Non-pigmented ciliary epithelial cell (primary cell): ENCODE measurements at places on chromosomes 11 and 22.

- no peak for DNase-seq
These were observed 89.5 kb downstream of the RNF169 start for GRCh38 chr11:74838188-74838587.

GRCh38 chr22:32355760-32356159 is 1.9 kb upstream of the RFPL3 start:
- DNase-seq = no peak

DNA sequence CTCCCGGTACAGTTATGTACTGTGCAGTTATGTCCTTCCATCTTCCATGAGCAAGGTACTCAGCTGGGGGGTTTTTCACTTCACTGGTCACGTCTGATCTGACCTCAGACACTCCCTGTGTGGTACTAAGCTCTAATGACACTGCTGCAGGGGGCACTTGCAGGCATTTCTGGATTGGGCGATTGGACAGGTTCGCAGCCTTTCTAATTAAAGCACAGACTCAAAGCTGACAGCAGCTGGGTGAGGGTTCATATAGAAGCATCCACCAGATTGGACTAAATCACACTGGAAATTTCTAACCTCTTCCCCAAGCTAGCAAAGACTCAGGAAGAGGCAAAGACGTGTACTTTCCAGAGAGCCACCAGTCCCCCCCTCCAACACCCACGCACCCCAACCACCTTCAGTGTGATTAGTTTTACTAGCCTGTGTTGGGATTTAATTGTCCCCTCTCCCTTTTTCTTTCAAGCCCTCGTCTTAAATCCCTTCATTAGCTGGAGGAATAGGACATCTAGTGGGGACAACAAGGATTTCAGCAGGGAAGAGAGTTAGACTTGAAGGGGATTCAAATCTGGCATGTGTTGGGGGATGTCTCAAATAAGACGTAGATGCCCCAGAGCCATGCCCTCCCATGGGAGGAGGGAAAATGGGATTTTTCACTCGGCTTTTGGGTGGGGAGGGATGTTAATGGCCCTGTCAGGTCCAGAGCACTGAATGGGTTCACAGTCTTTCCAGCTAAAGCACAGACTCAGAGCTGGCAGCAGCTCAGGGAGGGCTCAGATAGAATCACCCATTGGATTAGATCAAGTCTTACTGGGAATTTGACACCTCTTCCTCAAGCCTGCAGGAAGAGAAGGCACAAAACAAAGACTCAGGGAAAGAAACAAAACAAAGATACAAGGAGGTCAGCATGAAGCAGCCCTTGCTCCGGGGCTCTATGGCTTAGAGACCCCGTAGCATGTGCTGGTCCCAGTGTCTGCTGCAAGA is 10.9 kb downstream of the INS start:
- no peak for DNase-seq

- DNase-seq = no peak
These were observed 23.8 kb downstream of the MICAL2 start for GRCh38 chr11:12134236-12134585.
